ENCODE measurements at places on chromosomes 4 and X.

GRCh38 chrX:21658746-21659145 lies 616 bp upstream of the KLHL34 start:
- no peak for DNase-seq

- no peak for DNase-seq
These were observed 6.5 kb downstream of the P2RY4 start for GRCh38 chrX:70253377-70254062.

GRCh38 chrX:44747969-44748368 lies 95.9 kb upstream of the DUSP21 start:
- DNase-seq = no peak

DNA sequence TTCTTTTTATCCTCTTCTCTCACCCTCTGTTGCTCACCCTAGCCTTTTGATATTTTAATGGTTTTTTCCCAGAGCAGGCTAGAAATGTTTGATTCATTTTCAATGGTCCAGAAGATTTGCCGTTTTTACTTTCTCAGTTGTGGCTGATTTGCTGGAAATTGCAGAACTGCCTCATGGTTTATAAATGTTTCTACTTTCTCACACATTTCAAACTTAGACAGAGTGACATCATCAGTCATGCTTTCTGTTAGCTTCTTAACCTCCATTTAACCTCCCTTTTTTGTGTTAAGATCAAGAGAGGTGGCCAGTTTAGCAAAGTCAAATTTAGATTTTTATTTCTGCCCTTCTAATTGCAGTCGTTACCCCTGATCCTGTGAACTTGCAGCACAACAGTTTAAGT lies 8.7 kb downstream of the RXFP1 start:
- DNase-seq = no peak

DNA sequence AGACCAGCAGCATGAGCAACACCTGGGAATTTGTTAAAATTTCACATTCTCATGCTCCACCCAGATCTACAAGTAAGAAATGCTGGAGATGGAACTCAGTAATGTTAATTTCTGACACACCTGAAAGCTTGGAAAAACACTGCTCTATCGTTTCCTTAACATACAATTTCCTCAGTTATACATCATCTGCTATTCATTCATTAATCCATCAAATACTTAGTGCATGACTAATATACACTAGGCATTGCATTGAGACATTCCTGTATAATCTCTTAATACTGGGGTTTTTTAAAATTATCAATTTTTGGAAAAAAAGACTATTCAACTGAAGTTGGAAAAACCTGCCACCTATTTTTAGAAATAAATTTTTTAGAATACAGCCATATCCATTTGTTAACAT lies 106.1 kb downstream of the CHM start:
- DNase-seq = no peak

- DNase-seq = no peak
These were observed 99.4 kb downstream of the C4orf51 start for GRCh38 chr4:145779319-145779801.

GRCh38 chrX:25674776-25675175 lies 463.4 kb upstream of the MAGEB18 start:
- DNase-seq = no peak

DNA sequence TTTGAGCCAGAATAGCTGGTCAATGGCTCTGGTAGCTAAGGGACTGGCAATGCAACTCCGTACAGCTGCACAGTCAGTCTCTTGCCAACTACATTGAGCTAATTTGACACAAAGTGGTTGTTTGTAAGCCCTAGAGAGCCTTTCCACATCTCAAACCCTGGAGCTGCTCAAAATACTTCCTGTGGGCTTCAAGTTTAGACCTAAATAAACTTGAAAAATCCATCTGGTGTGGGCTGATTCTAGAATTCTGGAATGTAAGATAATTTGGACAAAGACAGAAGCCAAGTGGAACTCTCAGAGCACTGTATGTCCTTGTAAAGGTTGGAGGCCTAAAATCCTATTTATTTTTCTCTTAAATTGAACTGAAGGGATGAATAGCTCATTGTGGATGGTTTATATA lies 380.8 kb downstream of the SPRY1 start:
- DNase-seq = no peak

DNA sequence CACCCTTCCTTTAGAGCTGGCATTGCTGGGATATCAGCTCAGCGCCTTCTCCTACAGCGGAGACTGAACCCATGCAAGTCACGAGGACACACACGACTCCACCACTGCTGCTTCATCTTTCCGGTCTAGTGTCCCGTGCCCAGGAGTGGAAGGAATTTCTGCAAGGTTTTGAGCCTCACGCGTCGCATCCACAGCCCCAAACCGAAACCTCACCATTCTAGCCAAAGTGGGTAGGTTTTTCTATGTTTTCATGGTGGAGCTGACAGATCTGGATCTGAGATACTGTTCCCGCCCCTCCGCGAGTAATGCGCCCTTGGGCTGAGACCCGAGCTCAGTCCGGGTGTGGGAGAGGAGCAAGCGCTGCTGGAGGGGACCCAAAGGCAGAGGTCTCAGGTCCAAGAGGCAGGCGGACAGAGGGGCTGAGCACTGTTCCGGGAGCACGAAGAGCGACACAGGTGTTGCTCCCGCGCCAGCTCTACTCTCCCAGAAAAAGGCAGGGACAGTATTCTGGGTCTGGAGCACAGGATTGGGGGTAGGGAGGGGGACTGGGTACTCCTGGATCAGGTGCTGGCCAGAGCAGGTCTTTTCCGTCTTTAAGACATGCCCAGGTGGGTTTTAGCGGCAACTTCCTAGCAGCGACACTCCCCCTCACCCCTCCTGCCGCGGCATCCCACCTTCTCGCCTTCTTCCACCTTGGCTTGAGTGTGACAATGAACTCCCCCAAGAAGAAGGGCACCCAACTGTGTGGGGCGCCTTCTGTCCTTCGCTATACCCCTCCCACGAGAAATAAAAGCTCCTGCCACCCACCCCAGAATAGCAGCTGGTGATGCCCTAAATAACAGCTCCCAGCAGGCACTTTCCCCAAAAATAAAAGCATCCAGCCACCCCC lies 1.8 kb downstream of the EPHA5 start:
- peak; percentile 9 for DNase-seq

DNA sequence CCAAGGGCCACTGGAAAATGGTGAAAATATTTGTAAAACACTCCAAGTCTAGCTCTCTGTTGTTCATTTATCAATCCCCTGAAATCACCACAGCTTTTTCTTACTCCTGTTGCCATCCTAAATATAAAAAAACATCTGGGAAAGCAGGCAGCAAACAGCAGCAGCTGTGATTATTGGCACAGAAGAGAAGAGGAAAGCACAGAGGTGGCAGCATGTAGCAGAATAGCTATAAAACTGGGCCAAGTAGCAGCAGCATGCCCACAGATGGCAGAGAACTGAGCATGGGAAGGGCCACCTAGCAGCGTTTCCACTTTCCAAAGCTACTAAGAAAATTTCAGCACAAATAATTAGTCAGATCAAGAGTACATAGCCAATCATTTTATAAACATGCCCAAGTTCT lies 307.2 kb downstream of the SLC7A11 start:
- no peak for DNase-seq

- DNase-seq = peak; percentile 20
These were observed at the start of gene ADGRL3 for GRCh38 chr4:61200187-61200915. ADGRL3 (plus strand) TSS chr4:61200326.

GRCh38 chrX:68286076-68286475 lies 147.2 kb downstream of the OPHN1 start:
- DNase-seq = no peak

DNA sequence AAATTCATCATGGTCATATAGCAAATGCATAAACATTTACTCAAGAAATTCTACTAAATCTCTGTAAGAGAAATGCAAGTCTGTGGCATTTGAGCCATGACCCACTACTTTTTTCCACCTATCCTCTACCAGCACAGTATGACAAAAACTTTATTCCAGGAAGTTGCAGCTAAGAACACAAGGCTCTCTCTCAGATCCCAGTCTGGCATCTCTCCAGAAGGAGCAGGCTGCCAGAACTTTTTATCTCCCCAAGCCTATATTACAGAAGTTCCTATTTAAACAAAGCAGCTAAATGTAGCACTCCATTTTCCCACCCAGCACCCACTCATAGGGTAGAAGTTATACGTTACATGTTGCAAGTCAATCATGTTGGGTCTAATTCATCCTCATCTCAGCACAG lies 49.3 kb upstream of the EPGN start:
- no peak for DNase-seq

DNA sequence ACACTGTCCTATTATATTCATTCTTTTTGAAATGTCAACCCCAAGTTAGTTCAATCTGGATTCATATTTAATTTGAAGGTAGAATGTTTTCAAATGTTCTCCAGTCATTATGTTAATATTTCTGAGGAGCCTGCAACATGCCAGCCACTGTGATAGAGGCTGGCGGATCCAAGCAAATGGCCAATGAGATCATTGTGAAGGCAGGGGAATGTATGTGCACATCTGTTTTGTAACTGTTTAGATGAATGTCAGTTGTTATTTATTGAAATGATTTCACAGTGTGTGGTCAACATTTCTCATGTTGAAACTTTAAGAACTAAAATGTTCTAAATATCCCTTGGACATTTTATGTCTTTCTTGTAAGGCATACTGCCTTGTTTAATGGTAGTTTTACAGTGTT lies 1.6 kb downstream of the CXCL1 start:
- DNase-seq = no peak

DNA sequence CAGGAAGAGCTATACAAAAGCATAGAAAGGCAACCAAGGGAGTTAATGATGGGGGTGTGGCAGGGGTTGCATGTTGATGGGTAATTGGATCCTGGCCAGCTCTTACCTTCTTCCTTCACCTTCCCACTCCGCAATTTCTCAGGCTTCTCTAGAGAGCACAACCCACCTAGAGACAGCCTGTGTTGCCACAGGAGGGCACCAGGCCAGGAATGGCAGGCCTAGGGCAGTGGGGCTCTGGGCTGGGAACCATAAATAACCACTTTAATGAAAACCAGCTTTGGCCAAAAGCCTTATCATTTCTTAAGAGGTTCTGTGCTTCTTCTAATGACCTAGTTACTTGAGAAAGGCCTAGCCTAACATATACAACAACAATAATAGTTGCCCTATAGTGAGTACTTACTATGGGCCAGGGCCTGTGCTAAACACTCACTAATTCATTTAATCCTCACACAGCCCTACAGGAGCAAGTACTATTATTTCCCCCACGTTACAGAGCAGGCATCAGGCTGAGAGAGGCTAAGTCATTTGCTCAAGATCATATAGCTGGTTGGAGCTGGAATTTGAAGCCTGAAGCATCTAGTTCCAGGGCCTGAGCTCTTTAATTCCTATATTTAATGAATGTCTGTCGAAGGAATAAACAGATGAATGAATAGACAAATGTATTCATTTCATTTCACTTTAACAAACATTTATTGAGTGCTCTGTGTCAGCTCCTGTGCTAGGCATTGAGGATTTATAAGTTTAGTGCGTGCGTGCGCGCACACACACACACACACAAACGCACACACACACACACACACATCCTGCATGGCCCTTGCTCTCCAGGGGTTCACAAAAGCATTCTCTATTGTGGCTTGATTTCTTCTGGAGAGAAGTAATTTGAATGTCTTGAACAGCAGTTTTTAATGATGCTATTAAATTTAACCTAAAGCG lies 66.8 kb downstream of the RTL9 start:
- DNase-seq = no peak

- DNase-seq = no peak
These were observed 17.6 kb upstream of the HS3ST1 start for GRCh38 chr4:11446155-11446811.

DNA sequence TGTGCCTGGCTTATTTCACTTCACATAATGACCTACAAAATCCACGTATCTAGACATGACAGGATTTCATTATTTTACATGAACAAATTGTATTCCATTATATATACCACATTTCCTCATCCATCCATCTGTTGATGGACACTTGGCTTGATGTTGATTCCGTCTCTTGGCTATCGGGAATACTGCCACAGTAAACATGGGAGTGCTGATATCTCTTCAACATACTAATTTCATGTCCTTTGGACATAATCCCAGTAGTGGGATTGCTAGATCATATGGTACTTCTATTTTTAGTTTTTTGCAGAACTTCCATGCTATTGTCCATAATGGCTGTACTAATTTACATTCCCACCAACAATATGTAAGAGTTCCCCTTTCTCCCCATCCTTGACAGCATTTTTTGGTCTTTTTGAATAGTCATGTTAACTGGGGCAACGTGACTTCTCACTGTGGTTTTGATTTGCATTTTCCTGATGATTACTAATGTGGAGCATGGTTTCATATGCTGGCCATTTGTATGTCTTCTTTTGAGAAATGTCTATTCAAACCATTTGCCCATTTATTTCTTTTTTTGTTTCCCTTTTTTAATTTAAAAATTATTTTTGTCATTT lies 68.9 kb downstream of the HTRA3 start:
- no peak for DNase-seq

GRCh38 chr4:115418635-115419396 lies 305.4 kb upstream of the NDST4 start:
- DNase-seq = no peak

DNA sequence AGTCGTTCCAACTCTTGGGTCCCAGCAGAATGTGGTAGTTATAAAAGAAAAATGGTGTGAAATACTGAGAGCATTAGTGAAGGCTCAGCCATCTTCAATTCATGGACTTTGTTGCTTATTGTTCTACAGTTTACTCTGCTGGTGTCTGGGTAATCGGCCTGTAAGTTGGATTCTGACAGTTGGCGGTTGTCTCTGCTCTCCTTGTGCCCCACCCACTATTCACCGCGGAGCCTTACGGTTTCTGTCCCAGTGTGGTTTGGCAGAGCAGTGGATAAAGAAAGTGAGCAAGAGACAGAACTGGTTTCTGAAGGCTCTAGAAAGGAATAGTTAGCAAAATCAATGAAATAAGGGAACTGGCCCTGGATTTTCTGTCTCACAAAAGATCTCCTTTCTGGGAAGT lies 9.1 kb downstream of the LONRF3 start:
- DNase-seq = no peak

- peak; percentile 28 for DNase-seq
These were observed at the start of the genes SATL1 and ZNF711 for GRCh38 chrX:85243761-85244449. SATL1 (minus strand) TSS chrX:85243779; CDS start chrX:85108968, 134,811 bp downstream. ZNF711 (plus strand) TSS chrX:85243991; CDS start chrX:85247573, 3,582 bp downstream.

DNA sequence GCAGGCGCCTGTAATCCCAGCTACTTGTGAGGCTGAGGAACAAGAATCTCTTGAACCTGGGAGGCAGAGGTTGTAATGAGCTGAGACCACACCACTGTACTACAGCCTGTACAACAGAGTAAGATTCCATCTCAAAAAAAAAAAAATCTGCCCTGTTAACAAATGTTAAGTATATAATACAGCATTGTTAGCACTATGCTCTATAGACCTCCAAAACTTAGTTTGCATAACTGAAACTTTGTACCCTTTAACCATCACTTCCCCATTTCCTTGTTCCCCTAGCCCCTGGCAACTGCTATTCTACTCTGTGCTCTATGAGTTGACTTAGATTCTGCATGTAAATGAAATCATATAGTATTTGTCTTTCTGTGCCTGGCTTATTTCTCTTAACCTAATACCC lies 76.7 kb downstream of the TAB3 start:
- no peak for DNase-seq

- DNase-seq = peak; percentile 65
These were observed 210.0 kb upstream of the STK26 start for GRCh38 chrX:131812847-131813825.

- peak; percentile 29 for DNase-seq
These were observed at the start of gene COL4A5 for GRCh38 chrX:108439426-108439942. COL4A5 (plus strand) TSS chrX:108439838; CDS start chrX:108440126, 288 bp downstream.

- no peak for DNase-seq
These were observed 84.3 kb downstream of the FHDC1 start for GRCh38 chr4:153020457-153020856.

Measured in AG08396 (cell line).